ENCODE measurements at places on chromosomes 6 and 20.

DNA sequence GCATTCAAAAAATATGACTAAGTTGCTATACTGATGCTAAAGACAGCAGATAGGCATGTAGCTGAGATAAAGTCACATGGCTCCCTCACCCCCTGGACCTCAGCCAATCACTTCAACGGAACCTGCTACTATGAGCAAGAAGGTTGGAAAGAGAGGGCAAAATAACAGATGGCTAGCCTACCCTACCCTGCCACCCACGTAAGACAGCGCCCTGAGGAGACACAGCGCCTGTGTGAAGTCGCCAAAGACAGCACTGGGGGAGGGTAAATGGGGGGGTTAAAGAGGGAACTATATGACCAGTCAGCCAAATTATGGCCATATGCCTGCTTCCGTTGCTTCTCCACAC, 163.2 kb downstream of the RALGAPA2 start:
- no peak for DNase-seq

- no peak for DNase-seq
Measured at GRCh38 chr6:128500014-128500413, 20.4 kb downstream of the PTPRK start.

- no peak for DNase-seq
Measured at GRCh38 chr6:29907637-29908340, 34.5 kb upstream of the HLA-A start.

- no peak for DNase-seq
Measured at GRCh38 chr20:36483919-36484808, 57.2 kb upstream of the MYL9 start.

DNA sequence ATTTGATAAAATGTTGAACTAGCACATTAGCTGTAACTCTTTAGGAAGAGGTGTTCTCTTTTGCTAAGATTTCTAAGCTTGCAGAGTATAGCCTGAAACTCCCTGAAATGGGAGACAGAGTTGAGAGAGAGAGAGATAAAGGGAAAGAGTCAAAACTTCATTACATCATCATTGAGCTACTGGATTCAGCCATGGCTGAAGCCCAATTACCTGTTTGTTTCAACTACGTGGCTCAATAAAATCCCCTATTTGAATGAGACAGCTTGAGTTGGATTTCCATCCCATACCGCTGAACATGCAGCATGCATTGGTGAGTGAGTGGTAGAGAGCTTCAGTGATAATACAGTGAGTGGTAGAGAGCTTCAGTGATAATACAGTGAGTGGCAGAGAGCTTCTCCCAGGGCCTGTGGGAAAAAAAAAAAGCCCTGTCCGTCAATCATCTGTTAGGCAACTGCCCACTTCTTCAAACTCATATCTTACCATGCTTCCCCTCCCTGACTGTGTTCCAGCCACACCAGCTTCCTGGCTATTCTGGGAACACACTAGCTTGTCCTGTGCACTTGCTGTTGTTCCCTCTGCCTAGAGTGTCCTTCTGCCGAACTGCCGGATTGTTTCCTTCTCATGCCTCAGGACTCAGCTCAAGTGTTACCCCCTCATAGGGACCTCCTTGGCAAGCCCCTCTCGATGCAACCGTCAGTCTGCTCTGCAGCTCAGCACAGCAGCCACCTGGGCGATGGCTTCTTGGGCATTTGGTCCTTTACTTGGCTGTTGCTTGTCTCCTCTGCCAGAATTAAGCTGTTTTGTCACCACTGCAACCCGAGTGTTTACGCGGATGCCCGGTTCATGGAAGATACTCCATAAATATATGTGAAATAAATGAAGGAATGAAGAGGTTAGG, 91.3 kb upstream of the EYA2 start:
- no peak for DNase-seq

- no peak for DNase-seq
Measured at GRCh38 chr6:37838219-37838921, 18.8 kb downstream of the ZFAND3 start.

DNA sequence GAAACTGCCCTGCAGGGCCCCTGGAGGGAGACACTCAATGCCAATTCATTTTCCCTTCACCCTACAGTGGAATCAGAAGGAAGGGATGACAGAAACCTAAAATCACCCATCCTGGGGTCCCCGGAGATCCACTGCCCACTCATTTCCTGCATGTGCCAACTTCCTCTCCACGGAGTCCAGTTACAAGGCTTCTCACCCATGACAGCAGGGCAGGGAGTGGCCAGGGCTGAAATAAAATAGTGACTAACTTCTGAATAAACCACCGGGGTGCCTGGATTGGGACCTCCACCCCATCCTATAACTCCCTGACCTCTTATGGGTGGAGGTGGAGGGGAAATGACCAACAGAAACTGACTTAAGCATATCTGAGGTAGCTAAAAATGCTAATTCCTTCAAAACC, 362.3 kb downstream of the MAFB start:
- no peak for DNase-seq

- no peak for DNase-seq
Measured at GRCh38 chr6:141482796-141483597, 649.7 kb upstream of the GJE1 start.

GRCh38 chr6:78530208-78530607, 337.1 kb upstream of the IRAK1BP1 start:
- DNase-seq: no peak

DNA sequence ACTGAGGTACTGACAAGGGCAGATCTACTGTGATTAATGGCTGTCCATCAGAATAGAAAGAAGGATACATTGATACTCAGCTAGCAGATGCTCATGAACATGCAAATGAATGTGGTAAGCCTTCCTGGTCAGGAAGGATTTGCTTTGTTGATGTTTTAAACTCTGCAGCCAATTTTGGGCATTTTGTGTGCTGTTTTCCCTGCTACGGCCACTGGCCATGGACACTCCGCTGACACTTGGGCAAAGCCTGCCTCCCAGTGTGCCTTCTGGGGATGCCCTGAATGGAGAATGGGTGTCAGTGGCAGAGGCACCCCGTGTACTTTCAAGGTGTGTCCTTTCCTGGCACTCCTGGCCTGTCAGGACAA, 113.1 kb downstream of the SOBP start:
- no peak for DNase-seq

- no peak for DNase-seq
Measured at GRCh38 chr20:48658505-48658904, 169.3 kb downstream of the PREX1 start.

DNA sequence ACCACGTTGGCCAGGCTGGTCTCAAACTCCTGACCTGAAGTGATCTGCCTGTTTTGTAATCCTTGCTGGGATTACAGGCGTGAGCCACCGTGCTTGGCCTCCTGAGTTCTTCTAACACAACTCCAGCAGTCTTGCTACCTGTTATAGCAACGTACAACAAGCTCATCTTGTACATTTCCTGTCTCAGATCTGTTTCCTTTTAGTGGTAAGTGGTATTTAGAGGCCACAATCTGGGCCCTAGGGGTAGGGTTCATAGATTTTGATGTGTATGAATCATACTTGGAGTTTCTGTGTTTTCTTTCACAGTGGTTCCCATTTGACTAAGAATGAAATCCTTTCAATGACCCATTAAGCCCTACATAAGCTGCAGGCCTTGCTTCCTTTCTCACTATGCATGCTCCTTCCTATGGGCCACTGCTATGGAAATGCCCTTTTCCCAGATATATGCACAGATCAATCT, 27.1 kb upstream of the SYNCRIP start:
- peak; percentile 32 for DNase-seq

DNA sequence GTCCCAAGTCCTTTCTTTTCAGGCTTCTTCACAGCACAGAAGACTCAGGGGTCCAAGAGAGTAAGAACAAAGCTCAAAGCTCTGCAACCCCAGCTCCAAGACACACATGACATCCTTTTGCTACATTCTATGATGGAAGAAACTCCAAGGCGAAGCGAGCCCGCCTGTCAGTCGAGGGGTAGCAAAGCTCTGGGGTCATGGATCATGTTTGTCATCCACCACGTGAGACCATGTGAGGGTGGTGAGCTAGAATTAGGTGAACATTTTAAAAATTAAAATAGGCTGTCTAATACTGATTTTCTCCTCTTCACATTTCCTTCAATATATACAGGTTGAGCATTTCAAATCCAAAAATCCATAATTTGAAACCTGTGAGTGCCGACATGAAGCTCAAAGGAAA, 189.6 kb downstream of the TTLL2 start:
- DNase-seq: no peak

DNA sequence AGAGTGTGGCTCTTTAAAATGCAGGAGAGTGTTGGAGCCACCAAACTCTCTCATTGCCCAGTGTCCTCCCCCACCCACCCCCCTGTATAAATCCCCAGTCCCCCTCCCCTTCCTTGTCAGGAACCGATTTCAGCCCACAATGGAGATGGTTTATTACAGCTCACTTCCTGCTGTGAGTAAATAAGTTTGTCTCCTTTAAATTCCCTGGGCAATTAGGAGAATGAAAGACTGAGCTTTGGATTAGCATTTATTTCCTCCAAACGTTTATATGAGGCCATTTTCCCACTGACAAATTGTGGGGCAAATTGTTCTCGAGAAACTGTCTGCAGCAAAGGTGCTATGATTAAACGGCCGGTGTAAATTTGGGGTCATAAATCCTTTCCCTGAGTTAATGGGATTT, 128.8 kb downstream of the DHX35 start:
- DNase-seq: no peak

GRCh38 chr20:47357296-47358038, 968 bp upstream of the ZMYND8 start:
- peak; percentile 55 for DNase-seq

- DNase-seq: no peak
Measured at GRCh38 chr20:25695532-25696370, 902 bp downstream of the ZNF337 start.

GRCh38 chr6:151847064-151847463, 39.6 kb downstream of the ESR1 start:
- no peak for DNase-seq

DNA sequence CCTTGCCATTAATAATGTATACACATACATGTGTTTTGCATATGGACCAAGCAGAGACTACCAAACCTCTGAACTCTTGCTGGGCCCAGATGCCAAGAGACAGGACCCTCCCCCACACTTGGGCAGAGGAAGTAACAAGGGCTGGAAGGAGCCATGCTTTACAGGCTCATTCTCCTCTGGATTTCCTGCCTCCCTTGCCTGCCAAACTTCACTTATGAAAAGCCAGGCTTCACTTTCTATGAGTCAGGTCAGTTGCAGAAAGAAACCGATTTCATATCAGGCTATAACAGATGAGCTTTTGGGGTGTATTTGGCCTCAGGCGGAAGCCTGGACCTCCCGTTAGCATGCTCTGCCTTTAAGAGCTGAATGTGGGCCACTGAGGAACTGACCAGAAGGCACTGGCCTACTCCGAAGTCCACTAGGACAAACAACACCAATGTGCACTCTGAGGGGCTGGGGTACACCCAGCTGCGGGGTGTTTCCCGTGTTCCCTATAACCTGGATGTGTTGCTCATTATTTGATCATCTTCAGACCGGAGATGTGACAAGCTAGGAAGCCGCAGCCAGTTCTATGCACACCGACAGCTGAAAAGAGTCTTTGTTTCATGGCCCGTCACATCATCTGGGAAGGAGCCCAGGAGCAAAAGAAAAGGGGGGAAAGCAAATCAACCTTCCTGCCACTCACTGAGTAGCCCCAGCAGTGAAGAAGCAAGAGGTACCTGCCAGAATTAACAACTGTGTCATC, 28.5 kb downstream of the HAO1 start:
- no peak for DNase-seq

DNA sequence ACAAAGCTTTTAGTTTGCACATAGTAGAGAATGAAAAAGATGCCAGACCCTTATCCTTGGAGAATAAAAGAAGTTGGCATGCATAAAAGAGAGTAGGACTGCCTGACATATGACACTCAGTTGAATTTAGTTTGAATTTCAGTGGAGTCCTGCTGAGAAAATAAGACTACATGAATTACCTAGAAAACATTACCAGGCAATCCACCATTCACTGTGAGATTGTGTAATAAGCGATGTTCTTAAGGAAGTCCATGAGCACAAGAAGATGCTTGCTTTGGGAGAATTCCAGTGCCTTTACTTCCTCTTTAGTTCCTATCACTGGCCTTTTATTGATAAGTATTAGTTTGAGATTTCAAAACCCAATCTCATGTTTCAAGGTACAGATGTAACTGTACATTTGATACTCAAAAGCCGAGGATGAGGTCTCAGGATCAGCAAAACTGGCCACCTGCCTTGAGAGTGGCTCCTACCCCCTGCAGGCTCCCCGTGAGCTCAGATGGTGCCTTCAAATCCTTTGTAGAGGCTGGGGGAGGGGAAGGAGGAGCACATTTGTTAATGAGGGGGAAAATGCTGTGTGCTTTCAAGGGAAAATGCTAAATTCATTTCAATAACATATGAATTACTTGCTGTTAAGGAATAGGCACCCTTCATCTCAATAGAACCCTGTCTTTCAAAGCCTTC, 11.2 kb upstream of the UNC93A start:
- DNase-seq: no peak

GRCh38 chr6:2378891-2379652, 133.7 kb upstream of the GMDS start:
- no peak for DNase-seq

DNA sequence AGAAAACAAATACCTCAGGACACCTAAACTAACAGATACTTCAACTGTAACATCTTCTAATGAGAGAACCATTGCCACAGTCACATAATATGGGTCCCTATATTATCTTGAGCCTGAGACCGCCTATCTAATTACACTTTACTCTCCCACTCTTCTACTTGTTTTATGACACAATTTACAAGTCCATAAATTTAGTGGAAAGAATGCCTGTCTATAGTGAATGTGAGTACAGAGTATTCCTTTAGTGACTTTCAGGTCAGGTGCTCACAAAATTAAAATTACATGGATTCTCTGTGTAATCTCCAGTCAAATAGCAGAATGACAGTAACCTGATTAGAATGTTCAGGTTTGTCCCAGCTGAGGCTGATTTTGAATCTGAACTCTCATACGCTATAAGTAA, 624.1 kb downstream of the PKHD1 start:
- no peak for DNase-seq

DNA sequence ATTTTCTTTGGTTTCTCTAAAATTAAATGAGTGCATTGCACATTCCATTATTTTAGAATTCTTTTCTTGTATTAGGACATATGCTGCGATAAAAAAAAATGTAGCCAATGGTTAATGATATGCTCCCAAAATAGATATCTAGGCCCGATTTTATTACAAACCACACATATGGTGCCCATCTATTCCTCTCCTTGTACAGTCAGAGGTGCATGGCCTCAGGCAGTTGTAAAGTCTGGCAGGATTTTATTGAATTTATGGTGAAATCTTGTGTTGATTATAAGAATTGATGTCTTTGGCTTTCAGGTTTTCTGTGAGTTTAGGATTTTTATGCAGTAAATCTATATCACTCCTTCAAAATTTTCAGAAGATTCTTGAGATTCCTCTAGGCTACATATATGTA, 192.2 kb downstream of the RFPL4B start:
- no peak for DNase-seq

- no peak for DNase-seq
Measured at GRCh38 chr6:135231469-135231844, 50.3 kb downstream of the MYB start.

DNA sequence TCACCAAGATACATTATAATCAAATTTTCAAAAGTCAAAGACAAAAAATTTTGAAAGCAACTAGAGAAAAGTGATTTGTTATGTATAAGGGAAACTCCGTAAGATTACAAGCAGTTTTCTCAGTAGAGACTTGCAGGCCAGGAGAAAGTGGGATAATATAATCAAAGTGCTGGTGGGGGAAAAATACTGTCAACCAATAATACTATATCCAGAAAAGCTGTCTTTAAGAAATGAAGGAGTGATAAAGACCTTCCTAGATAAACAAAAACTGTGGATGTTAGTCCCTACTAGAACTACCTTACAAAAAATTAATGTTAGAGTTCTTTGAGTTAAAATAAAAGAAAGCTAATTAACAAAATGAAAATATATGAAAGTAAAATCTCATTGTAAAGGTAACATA, 79.7 kb downstream of the SYNE1 start:
- no peak for DNase-seq

Data from activated CD4-positive, alpha-beta T cell treated with anti-CD3 and anti-CD28 coated beads for 4 hours (primary cell).